ENCODE measurements at places on chromosomes 4 and X.

DNA sequence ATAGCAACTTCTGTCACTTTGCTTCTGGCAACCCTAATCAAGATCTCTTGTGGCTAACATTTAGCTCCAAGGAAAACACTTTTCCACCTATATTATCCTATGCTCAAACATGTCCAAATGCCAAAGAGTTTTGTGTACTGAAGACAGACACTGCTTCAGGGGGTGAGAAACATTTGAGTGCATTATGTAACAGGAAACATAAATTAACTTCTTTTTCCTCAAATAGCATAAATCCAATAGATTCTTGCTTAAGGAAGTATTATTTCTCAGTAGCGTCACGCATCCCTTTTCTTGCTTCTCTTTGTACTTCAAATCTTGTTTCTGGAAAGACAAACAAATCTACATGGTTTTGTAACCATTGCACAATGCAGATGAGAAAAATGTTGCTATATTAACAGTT lies 839.1 kb downstream of the GLUD2 start:
- no peak for DNase-seq

- DNase-seq = no peak
Measured at GRCh38 chr4:128449251-128449650, 161.6 kb upstream of the PGRMC2 start.

GRCh38 chr4:11428899-11429698 lies 405 bp upstream of the HS3ST1 start:
- DNase-seq = no peak

DNA sequence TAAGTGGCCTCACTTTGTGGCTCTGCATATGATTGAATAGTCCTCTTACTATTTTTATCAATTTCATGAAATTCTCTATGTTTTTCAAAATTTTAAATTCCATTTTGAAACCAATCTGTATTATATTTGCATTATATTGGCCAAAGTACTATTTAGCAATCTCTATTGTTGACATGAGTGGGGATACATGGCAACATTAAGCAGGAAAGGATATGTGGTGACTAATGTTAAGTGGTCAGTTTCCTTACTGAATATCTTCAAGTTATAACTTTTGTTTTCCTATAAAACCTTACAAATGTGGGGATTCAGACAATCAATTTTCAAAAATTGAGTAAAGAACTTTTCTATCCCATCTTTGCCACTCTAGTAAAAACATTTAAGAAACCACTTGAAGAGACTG lies 10.2 kb downstream of the BBS7 start:
- no peak for DNase-seq

DNA sequence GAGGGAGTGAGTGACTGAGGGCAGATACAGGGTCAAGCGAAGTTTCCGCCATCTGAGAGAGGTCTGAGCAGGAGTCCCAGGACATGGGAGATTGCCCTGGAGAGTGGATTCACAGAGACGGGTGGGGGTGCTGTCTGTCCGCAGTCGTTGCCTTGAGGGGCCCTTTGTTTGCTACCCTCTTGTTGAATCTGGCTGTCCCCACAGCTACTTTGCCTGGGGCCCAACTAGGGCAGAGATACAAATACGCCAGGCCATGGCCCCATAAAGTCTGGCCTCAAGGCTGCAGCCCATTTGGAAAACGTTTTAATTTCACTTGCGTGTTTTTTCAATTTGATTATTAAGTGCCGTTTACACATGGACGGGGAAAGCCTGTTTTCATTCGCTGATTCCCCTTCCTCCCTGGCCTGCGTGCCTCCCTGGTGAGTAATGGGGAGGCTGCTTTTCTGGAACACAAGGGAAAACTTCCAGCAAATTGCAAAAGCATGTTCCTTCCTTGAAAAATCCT lies 134.4 kb downstream of the SMIM20 start:
- no peak for DNase-seq

DNA sequence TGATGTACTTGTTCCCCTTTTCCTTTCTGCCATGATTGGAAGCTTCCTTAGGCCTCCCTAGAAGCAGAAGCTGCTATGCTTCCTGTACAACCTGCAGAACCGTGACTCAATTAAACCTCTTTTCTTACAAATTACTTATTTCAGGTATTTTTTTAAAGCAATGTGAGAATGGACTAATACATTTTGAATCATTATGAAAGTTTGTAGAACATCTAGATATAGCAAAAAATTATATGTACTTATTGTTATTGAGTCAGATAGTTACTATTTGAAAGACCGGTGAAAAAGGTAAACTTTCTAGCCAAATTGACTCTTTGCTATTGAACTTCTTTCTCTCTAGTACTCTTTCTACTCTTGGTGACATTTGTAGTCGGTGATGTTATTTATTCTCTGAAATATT lies 777.3 kb upstream of the GALNTL6 start:
- DNase-seq = no peak

GRCh38 chr4:2263926-2264321 lies 2.0 kb upstream of the MXD4 start:
- DNase-seq = no peak
